GM04504 (cell line): ENCODE measurements at places on chromosomes 5 and 9.

DNA sequence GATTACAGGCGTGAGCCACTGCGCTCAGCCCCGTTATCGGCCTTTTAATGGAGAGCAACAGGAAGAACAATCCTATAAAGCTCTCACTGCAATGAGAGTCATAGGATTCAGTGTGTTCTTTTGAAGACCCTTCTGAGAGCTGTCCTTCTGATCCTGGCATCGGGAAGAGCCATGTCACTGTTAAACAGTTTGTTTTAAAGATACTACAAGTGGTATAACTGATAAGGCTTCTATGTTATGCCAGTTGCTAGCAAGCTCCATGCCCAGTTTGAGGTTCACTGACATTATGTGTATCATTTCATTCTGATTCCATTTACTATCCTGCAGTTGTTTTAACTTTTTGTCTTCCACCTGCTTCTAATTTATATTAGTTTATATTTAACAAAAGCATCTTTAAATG is 55.8 kb downstream of the GNAQ start:
- no peak for DNase-seq

- no peak for DNase-seq
Measured at GRCh38 chr9:105065098-105066088, 137.4 kb upstream of the ABCA1 start.

- peak; percentile 57 for DNase-seq
Measured at GRCh38 chr5:124519396-124519795, 227.0 kb downstream of the ZNF608 start.

GRCh38 chr9:113930390-113930783 is 54.3 kb downstream of the ZNF618 start:
- DNase-seq: no peak
